ENCODE measurements at places on chromosomes 4 and X. TPM values are rescaled to one million over a fixed set of nuclear protein-coding genes. Genes with fewer than 3 reads are reported as not detected.
A peak's percentile ranks its signal among the peaks of the same experiment; 100 is the strongest.

GRCh38 chrX:150182161-150182560 lies 181.0 kb upstream of the MAMLD1 start:
- DNase-seq, result no peak

DNA sequence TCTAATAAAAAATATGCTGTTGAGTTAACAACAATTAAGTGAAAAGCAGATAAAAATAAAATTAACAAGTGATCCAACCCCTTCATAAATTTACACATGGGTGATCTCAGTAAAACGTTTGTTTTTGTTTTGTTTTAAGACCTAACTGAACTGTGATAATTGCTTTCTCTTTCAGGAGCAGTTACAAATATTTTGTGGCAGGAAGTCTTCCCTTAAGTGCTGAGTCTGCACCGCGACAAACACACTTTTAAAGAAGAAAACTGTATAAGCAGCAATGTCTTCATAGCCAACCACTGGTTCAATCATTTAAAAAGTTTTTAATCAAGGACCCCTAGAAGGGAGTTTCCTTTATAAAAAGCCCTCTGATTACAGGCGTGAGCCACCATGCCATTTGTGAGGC lies 53.7 kb upstream of the NFKB1 start:
- DNase-seq, result peak; percentile 15

DNA sequence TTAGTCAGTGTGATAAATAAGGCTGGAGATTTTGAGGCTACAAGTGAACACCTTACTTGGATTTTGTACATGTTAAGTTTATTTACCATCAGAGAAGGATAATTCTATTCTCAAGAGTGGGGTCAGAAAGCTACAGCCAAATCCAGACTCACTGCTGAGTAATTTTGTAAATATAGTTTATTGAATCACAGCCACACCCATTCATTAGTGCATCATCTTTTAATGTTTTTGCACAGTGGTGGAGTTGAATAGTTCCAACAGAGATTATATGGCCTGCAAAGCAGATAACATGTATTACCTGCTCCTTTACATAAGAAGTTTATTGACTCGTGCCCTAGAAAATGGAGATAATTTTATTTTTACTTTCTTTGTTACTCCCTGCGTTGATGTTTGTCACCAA lies 60.4 kb downstream of the PCDH18 start:
- DNase-seq, result no peak

GRCh38 chr4:169045862-169046584 lies 36.0 kb upstream of the CBR4 start:
- DNase-seq, result no peak

Gene TLR2
- 1.5 TPM for total RNA-seq

Data from activated naive CD4-positive, alpha-beta T cell treated with anti-CD3 and anti-CD28 coated beads for 36 hours (primary cell).